ENCODE measurements at places on chromosomes 4 and X.

DNA sequence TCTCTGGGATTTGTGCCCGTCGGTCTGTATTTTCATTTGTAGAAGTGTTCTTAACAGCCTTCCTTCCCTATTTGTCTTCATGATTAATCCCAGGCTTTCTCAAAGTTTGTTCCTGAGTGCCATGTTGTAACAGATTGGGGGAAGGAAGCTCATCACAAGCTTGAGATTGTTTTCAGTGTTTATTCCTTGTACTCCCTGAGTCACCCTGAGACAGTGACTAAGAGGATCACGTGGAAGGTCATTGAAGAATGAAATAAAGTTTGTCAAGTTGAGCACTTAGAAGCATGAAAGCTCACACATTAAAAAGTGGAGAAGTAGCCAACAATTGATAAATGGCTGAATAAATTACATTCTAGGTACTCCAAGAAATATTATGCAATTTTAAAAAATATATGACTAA lies 153.5 kb upstream of the FAM241A start:
- no peak for DNase-seq

DNA sequence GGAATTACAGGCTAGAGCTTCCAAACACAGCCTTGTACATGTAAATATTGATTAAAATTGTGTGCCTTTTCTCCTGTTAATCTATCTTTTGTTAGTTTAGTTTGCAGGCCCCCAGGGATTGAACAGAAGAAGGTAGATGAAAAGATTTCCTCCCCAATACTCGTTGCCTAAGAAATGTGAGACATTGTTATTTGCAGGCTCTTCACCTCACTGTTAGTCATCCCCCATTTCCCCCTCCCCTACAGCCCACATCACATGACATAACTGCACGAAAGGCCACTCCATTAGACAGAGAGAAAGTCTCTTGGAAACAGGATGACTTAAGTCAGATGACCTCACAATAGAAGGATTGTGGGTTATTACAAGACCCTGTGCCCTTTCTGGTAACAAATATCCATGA lies 13.3 kb upstream of the MID1 start:
- DNase-seq, result no peak

DNA sequence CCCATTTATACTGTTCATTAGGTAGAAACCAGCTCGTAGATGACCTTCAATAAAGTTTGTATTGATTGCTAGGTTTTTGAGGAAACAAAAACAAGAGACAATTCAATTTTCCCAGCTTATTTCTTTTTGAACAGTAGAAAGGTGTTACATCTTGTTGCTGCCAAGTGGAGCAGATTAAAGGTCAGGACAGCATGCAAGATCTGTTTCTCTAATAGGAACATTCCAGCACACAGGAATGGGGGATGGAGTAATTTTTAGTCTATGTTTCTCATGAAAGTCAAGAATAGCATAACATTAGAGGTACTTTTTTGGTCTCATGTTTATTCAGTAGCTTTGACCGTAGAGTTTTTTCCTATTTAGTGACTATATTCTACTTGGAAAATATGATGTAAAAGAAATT lies 132.4 kb downstream of the IL1RAPL1 start:
- no peak for DNase-seq

DNA sequence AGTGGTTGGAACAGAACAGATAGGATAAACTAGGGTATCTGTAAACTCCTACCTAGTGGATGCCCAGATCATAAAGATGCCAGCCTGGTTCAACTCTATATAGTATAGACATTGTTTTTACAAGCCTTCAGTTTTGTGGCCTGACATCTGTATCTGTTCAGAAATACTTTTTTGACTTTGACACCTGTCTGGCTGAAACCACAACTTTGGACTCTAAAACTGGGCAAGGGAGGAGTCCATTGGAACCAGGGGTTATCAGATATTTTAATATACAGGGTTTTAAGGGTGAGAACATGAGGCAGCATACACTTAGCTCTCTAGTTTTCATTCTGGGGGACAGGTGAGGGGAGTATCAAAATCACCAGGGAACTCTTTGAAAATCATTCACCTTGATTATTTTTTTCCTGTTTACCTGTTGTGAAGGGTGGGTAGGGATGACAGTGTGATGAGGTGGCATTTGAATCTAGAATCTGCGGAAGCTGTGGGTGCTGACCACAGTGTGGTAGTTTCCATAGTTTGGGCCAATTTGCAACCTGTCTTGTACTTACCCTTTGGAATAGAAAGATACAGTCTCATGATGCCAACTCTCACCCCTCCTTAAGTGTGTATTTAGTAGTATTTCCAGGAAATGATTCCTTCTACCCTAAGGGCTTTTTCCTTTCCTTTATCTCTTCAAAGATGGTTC lies 20.6 kb downstream of the GAB1 start:
- no peak for DNase-seq

- peak; percentile 62 for DNase-seq
Measured at GRCh38 chr4:11455201-11455835, 26.6 kb upstream of the HS3ST1 start.

DNA sequence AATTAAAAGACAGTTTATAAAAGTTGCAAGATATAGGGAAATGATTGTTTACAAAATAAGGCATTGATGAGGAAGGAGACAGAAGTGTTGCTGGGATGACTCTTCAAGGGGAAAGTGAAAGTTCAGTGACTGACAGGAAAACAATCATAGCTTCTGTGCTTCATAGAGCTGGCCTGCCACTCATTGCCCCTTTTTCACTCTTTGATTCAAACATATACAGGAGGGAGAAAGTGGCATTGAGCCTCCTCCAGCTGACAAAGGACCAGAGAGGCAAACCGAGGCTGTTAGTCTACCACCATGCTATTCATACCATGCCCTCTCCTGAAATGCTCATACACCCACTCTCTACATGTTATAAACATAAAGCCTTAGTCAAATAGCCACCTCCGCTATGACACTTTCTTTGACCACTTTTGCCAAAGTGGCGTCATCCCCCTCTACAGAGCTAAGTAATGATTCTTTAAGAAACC lies 79.2 kb upstream of the ATOH1 start:
- DNase-seq, result no peak

GRCh38 chrX:134670134-134670924 lies 12.1 kb upstream of the PLAC1 start:
- DNase-seq, result no peak

- no peak for DNase-seq
Measured at GRCh38 chr4:7266525-7267292, 74.4 kb downstream of the SORCS2 start.

DNA sequence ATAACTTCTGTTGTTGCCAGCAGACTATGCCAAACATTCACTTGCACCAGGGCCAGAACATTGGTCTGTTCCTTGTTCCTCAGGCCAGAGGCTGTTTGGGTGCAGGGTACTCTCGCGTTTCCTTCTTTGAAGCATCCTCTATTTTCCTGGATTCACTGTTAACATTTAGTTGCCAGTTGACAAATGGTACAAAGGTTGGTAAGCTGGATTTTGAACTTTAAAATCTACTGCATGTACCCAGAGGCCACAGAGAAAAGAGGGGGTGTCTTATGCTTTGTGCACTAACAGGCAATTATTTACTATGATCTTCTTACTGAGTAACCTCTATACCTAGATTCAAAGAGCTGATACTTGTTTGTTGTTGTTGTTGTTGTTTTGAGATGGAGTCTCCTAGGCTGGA lies 12.8 kb upstream of the SAT1 start:
- DNase-seq, result no peak

- peak; percentile 11 for DNase-seq
Measured at GRCh38 chrX:48025561-48025960, 18.8 kb downstream of the SPACA5 start.

DNA sequence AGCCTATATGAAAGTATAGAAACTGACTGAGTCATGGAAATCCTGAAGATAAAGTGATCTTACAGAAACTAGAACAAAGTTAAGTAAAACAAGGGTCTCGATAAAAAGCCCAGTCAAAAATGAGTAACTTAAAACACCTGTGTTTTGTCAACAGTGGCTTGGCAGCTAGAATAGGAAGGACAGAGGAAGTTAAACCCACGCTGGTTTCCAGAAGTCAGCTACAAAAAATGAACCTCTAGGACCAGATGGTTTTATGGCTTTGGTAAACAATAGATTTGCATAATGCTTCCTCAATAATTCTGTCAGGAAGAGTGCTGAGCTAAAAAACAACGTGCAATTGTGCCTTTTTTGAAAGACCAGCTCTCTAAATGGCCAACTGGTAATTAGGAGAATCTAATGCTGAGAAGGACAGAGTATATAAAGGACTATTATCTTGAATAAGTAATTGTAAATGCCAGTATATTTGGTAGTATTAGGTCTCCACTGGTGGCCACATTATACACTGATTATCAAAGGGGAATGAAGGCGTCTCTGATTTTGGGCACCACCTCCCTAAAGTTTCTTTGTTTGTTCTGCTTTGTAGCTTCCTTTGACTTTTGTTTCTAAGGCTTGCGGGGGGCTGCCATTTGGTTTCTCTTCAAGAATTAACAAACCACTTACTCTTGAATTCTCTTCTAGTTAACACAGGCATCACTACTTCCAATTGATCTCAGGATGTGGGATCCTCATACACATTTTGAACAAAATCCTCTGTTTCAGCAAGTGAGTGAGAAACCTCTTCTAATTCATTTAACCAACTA lies 72.2 kb upstream of the PPP3CA start:
- no peak for DNase-seq

- DNase-seq, result no peak
Measured at GRCh38 chr4:110795971-110796370, 173.1 kb upstream of the PITX2 start.

DNA sequence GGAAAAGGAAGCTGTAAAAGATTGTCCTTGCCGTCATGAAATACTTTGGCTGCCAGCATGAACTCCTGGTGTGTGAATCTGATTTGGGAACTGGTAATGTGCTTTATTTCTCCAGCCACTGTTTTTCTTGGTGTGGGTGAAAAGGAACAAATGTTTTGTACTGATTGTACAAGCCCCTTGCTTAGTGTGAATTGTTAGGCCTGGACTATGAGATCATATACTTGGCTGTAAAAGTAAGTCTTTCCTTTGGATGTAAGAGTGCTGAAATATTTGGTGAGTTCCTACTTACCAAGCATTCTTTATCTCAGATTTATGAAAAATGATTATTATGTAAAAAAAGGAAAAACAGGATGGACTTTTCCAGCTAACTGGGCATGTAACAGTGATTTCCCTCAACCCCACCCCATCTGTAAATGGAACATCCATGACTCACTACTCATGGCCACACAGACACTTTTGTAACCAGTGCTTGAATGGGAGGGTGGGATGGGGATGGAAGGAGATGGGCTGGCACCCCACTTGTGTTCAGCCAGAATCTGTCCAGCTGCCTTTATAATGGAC lies 6.3 kb downstream of the FNIP2 start:
- no peak for DNase-seq

GRCh38 chr4:40702800-40703151 lies 47.0 kb upstream of the NSUN7 start:
- DNase-seq, result no peak

DNA sequence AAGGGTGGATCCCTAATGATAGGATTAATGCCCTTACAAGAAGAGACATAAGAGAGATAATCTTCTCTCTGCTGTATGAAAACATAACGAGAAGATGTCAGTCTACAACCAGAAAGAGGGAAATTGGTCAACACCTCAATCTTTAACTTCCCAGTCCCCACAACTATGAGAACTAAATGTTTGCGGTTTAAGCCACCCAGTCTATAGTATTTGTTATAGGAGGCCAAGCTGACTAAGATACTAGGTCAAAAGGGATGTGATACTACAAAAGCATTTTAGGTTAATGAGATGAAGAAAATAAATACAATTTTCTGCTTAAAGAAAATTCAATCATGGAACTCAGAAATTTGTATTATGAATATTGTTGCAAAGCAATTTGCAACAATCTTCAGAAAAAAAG lies 55.4 kb upstream of the LHFPL1 start:
- no peak for DNase-seq

DNA sequence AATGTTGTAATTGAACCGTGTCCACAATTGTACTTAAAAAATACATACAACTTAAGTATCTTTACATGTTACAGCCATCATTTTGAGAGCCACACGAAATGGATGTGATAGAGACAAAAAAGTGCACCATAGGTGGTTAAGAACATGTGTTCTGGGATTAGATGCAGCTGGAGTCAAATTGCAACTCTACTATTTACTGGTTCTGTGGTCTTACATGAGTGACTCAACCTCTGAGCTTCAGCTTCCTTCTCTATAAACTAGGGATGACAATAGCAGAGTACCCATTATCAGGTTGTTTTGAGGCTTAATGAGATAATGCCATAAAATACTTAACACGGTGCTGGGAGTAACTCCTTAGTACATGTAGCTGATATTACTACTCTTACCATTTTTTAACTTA lies 130.4 kb downstream of the IDS start:
- DNase-seq, result no peak

DNA sequence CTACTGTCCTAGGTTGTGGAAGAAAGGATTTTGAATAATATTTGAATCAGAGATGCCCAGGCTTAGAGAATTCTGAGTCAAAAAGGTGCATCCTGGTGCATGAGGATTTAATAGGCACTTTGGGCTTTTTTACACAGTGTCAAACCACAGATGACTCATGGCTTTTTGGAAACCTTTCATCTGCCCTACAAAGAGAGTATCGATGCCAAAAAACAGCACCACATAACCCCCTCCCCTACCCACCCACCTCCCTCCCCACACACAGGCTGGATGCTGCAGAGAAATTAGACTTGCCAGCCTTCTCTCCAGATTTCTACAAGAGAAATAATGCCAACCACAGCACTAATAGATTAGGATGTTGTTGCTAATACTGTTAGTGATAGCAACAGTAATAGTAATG lies 779.3 kb downstream of the NLGN4X start:
- no peak for DNase-seq

DNA sequence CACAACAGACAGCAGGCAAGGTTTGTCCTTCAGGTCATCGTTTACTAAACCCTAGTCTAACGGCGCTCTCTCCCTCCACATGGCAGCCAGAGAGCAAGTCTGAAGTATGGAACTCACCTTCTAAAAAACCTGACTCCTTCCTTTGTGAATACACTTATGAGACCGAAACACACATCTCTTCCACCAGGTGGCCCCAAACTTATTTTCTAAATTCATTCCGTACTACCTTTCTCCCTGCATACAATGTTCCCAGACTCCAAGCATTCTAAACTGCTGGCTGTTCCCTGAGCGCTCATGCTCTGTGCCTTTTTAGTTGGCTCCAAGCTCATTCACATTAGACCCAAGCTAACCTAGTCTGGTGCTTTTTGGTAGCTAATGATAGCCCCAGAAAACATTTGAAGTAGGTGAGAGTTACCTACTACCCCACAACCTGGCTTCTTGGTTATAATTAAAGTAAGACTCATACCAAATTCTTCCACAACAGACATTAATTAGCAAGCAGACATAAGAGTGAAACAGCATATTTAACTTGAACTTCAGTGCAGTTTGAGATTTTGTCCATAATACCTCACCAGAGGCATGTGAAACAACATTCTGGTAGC lies 67.6 kb upstream of the DCLK2 start:
- DNase-seq, result peak; percentile 17

Measured in NCI-H510A (cell line).